ENCODE measurements at places on chromosomes 1 and 21. TPM values are rescaled to one million over a fixed set of nuclear protein-coding genes. Genes with fewer than 3 reads are reported as not detected.
A peak's percentile ranks its signal among the peaks of the same experiment; 100 is the strongest.

Gene HPCA
- 0.15 TPM for polyA plus RNA-seq

GRCh38 chr1:51518033-51518585 is 957 bp downstream of the EPS15 start:
- peak; percentile 34 for DNase-seq

GRCh38 chr21:14913638-14914037 is 151.2 kb downstream of the NRIP1 start:
- DNase-seq = no peak

DNA sequence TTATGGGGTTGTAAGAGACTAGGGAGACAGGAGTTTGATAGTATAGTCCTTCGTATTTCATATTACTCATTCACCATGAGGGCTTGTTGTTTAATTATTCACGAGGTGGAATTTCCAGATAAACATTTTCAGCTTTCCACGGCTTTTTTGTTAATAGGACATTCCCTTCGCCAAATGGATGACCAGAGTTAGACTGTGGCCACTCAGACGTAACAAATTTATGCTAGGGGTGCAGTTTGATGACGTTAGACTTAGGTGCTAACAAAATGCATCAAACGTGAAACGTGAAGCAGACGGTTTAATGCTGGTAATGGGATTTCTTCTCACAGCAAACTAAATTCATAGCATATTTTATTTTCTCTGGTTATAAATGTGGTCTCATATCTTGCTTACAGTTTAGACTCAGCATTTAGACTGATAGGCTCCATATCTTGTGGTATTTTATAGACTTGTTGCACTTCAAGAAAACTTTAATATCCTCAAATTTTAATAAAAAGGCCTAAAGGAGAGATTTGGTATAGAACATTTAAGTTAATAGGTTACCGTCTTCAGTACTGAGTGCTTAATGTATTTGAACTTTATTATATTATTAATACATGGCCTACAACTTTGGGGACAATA is 2.3 kb downstream of the DHX9 start:
- DNase-seq = peak; percentile 62

DNA sequence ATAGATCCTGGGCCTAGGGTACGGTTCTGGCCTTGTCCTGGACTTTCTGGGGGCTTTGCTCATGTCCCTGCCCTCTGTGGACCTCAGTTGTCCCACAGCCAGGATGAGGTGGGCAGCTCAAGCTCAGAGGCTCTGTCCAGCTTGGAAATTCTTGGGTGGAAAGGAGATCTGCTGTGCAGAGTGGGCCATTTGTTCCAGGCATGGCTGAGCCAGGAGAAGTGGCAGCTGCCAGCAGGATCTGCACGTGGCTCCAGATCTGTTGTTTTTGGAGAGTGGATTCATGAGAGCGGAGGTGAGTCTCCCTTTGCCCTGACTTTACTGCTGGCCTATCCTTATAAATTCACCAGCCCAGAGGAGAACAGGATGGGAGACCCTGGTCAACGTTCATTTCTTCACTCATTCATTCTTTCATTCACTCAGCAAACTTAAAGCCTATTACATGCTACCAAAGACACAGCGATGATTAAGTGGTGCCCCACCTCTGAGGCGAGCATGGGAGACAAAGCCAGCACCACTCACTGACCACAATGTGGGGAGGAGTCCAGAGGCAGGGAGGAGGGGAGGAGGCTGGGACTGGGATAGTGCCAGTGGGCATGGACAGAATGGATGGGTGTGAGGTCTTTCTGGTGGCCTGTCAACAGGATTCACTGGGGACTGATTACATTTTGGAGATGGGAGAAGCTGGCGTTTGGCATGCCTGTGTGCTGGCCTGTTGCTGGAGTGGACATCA is 205.1 kb downstream of the TRABD2B start:
- no peak for DNase-seq

GRCh38 chr1:42765832-42766740 is 742 bp downstream of the P3H1 start:
- DNase-seq = peak; percentile 76

GRCh38 chr1:211630236-211631081 is 45.0 kb downstream of the NEK2 start:
- DNase-seq = no peak

GRCh38 chr21:38957575-38958322 is 152.0 kb downstream of the ETS2 start:
- DNase-seq = no peak

Measured in renal pelvis (tissue), 12 donors.